ENCODE measurements at places on chromosomes 7 and 10.
A peak's percentile ranks its signal among the peaks of the same experiment; 100 is the strongest.

- no peak for DNase-seq
Observed at GRCh38 chr7:24831240-24831639, 74.0 kb upstream of the GSDME start.

DNA sequence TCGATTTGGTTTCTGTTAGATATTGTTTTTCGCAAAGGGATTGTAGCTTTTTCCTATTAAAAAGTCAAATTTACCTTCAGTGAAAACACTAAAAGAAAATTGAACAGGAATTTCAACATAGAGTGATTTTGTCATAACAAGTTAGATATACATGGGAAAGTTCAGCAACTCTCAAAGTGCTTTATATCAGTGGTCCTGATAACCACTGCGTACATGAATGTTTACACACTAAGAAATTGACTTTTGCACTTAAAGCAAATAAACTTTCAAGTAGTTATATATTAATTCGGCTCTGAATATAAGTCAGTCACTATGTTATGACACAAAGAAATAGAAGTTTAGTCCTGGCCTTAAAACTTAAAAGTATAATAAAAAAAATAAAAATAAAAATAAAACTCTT, 101.3 kb upstream of the DKK1 start:
- DNase-seq, result no peak

DNA sequence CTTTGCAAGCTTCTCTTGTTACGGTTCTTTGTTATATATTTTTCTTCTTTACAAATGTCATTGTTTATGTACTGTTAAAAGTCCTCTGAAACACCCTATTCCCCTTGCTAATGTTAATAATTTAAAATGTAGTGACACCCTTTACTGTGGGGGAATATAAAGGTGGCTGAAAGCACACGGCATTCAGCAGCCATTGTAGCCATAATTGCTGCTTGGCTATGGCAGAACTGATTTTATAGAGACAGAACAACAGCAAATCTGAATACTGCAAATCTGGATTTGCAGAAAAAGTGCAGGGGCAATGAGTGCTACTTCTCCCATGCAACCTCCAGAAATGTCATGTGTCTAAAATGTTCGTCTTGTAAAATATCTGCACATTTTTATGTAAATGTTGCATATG, 3.7 kb upstream of the WASL start:
- no peak for DNase-seq

DNA sequence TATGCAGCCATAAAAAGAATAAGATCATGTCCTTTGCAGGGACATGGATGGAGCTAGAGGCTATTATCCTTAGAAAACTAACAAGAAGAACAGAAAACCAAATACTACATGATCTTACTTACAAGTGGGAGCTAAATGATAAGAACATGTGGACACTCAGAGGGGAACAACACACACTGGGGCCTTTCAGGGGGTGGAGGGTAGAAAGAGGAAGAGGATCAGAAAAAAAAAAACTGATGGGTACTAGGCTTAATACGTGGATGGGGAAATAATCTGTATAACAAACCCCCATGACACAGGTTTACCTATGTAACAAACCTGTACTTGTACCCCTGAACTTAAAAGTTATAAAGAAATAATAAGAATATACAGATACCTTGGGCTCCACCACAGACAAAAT, 514.2 kb downstream of the ARL4A start:
- DNase-seq, result no peak

DNA sequence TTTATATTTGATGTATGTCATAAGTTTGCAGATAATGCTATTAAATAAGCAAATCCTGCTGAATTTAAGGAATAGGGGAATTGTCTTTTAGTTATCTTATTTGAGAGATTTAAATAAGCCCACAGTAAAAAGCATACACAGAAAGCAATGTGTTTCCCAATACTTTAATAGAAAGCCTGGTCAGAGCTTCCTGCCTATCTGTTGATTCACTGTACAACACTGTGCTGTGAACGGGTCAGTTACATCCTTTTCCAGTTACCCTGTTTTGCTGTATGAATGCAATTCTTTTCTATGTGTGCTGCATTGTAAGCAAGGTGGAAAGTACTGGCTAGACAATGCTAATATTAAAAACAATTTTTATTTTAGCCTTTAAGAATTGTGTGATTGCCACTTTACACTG, 81.2 kb downstream of the ANKRD7 start:
- no peak for DNase-seq

DNA sequence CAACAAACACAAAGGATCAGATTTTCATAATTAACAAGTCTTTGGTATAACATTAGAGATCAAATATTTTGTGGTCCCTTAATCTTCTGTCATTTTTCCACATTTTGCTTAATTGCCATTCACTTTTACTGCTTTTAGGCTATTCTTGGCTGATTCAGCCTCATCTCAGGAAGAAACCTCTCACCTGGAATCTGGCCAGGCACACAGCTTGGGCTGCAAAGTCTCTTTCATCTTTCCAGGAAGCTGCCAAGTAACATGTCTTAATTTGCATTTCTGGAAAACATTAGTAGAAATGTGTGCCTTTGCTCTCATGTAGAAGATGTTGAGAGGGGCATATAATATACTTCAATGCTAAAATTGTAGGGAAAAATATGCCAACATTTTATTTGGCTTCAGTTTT, 174.2 kb upstream of the STEAP4 start:
- no peak for DNase-seq

- DNase-seq, result no peak
Observed at GRCh38 chr10:31590023-31590800, 271.2 kb downstream of the ZEB1 start.

DNA sequence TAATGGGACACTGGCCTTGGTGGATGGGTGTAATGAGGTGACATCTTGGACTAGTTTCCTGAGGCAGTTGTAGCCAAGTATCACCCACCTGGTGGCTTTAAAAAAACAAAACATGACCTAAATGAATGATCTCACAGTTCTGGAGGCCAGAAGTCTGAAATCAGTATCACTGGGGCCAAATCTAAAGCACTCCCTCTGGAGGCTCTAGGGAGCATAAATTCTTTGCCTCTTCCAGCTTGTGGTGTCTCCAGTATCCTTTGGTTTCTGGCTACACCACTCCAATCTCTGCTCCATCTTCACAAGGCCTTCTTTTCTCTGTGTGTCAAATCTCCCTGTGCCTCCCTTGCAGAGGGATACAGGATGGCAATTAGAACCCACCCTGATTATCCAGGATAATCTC, 342.9 kb downstream of the CALN1 start:
- DNase-seq, result no peak

DNA sequence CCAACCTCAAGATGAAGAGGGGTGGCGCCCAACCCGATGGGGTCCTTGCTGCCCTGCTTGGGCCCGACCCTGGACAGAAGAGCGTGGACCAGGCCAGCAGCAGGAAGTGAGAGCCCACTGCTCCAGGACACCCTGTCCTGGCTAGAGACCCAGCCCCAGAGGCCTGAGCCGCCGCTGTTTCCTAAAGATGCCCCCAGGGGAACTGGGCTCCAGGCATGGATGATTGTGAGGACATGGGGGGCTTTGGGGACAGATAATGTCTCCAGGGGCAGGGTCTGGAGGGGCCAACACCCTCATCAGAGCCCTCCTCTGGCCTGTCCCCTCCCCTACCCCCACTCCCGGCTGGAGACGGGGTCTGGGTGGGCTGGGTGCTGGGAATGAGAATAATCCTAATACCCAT, 71.7 kb downstream of the MYL10 start:
- no peak for DNase-seq

- DNase-seq, result no peak
Observed at GRCh38 chr10:7795605-7796004, 7.6 kb downstream of the ATP5F1C start.

DNA sequence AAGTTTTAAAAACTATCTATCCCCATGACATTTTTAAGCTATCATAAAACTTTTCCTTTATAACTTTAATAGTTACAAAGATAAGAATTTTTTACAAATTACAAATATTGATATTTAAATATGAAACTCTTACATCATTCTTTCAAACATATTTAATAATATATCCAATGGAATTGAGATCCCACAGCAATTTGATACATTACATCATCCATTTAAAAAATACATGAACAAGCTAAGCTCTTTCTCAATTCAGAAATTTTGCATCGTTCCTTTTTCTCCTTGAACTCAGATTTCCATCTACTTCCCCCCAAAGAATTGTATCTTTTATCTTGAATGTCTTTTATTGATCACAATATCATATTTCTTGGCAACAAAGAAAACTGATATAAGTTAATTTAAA, 118.4 kb upstream of the GLCCI1 start:
- no peak for DNase-seq

GRCh38 chr7:101185258-101185839, 5.3 kb upstream of the NAT16 start:
- no peak for DNase-seq

GRCh38 chr10:55400075-55400849, 599.2 kb upstream of the PCDH15 start:
- no peak for DNase-seq

DNA sequence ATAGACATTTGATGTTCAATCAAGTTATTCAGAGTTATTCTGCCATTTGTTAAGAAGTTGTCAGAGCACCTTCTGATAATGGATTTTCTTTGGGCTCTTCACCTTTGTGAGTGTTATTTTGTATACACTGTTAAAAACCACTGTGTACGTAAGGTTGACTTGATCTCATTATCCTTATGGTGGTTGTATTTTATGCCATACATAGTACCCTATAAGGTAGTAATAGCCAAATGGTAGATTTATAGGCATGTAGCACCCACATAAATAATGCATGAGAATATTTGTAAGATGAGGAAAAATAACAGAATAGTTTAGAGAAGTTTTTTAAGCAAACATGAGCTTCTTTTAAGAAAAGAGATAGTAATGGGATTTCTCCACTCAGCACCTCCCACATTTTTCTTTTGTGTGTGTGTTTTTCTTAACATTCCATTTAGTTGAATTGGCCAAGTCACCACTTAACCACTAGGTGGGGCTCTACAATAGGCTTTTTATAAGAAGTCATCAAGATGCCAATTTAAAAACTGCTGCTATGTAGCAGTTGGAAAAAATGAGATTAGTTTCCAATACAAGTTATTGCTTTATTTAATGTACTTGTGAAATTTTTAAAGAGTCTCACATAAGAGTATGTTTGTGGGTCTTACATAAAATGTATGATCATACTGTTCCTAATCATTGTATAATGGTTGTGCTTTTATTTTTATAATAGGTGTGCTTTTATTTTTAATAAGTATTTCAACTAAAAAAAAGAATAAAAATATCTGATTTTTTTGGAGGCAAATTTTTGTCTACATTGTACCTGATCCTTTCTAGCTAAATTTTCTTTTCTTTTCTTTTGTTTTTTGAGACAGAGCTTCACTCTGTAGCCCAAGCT, 41.1 kb upstream of the STMP1 start:
- DNase-seq, result peak; percentile 36

GRCh38 chr7:112462236-112462635, 12.0 kb downstream of the IFRD1 start:
- DNase-seq, result no peak

DNA sequence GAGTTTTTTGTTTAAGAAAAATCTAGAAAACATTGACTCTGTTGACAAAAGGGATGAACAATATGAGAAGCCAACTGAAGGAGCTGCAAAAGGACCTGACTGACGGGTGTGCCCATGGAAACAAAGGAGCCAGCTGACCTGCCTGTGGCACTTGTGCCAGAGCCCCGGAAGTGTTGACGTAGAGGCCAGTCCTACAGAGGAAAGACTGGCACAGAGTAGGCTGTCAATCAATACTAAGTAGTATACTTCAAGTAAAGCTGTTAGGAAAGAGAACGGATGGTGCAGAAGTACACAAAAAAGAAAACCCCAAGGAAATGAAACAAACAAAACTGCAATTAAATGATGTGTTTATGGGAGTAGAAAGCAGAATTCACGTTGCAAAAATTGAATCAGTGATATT, 19.0 kb upstream of the ABI1 start:
- DNase-seq, result peak; percentile 60

GRCh38 chr7:376306-377079, 86.5 kb downstream of the FOXL3 start:
- peak; percentile 84 for DNase-seq

GRCh38 chr10:6667679-6668270, 87.7 kb upstream of the PRKCQ start:
- no peak for DNase-seq

- no peak for DNase-seq
Observed at GRCh38 chr7:30090111-30090510, 44.7 kb upstream of the MTURN start.

DNA sequence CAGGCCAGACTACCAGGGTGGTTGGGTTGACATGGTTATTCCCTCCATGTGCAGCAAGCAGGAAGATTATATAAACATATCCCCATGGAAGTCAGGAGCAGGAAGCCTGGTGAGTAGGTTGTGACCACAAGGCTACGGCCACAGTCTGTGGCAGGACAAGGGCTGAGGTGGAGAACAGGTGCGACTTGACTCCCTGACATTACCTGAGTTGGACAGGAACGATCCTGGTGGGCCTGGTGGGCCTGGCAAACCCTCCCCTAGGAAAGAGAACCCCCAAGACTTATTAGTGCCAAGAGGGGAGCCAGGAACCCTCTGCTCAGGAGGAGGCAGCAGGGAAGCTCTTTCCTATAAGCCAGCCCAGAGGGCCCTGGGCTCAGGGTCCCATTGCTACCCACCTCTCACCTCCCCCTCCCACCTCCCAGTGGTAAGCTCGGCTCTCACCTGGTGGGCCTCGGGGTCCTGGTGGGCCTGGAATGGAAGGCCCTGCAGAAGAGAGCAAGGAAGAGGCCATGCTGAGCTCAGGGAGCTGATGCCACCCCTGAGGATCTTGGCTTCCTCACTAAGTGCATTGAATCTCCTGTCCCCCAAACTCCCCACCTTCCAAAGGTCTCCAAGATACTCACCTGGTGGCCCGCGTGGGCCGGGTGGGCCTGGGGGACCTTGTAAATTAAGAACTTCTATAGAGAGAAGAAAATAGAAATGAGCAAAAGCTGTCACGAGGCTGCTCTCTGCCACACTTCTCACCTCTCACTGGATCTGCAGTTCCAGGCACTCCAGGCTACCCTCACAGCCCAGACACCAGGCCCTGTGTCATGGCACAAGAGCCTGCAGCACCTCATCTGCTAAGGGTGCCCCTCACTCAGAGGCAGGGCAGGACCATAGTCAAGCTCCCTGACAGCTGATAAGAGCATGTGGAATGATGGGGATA, 44.6 kb downstream of the COL17A1 start:
- no peak for DNase-seq

DNA sequence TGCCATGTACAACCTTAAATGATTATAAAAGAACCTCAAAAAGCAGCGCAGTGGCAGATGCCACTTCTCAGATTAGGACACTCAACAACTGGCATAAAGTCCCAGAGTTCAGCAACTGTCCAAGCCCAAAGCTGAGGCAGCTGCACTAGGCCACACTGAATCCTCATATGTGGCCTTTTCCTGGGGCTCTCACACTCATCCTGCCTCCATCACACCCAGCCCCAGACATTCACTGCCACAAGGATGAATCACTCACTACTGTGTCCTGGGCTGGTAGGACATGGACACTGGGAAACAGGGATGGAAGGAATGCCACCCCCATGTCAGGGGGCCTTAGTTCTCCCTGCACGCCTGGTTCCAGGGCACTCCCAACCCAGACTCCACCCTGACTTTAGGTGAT, 547.7 kb downstream of the TNS3 start:
- DNase-seq, result no peak

- no peak for DNase-seq
Observed at GRCh38 chr7:54856856-54857255, 97.8 kb upstream of the SEC61G start.

Data from breast epithelium (tissue), 4 donors.